NCI-H187 (cell line): ENCODE measurements at places on chromosomes 1 and 21.

DNA sequence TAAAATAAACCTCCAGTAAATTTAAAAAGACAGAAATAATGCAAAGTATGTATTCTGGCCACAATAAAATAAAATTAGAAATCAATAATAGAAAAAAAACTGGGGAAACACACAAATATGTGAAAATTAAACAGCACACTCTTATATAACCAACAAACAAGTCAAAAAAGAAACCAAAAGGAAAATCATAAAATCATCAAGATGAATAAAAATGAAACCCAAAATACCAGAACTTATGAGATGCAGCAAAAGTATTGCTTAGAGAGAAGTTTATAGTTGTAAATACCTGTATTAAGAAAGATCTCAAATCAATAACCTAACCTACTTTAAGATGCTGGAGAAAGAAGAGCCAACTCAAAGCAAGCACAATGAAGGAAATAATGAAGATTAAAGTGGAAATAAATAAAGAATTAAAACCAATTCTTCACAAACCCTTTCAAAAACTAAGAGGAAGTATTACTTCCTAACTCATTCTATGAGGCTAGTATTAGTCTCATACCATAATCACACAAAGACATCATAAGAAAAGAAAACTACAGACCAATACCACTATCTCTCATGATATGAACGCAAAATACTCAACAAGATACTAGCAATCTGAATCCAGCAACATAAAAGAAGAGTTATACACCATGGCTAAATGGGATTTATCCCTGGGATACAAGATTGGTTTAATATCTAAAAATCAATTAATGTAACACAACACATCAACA is 6.4 kb upstream of the KRTAP10-3 start:
- no peak for DNase-seq

- no peak for DNase-seq
Measured at GRCh38 chr1:239899747-239900146, 191.9 kb upstream of the FMN2 start.

DNA sequence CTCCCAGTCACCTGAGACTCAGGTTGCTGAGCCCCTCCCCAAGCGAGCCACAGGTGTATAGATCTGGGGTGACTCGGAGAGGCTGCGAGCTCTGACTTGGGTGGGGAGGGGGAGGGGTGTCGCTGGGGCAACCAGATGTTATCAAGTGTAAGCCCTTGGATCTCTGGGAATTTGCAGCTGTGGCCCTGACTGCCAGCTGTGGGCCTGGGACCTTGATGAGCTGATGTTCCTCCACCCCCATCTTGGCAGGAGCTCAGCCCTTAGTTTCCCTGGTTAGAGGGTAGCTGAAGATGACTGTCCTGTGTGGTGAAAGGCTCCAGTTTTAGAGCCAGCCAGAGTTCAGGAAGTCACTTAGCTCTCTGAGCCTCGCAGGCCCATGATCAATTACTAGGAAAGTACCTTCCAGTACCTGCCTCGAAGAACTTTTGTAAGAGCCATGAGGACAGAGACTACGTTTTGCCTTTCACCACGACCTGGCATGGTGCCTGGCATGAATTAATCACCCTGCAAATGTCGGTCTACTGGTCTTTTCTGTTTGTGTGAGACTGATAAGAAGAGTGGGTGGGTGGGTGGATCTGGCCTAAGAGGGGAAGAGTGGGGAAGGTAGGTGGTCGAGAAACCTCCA is 55.8 kb downstream of the YARS1 start:
- no peak for DNase-seq

- no peak for DNase-seq
Measured at GRCh38 chr1:144101397-144102045, 129.7 kb upstream of the FAM72C start.

DNA sequence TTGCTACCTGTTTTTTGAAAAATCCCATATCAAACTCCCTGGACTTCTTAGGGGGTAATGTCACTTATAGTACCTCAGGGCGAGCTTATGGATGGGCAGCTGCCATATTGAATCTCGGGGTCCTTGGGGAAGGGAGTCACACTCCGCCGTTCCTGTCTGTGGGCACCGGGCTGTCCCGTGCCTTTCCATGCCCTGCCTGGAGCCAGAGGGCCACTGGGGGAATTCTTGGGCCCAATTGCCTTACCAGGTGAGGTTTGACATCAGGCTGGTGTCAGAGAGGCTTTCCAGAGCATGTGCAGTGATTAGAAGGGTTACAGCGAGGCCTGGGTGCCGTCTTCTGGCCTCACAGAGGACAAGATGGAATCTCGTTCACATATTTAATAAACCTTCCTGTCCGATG is 28.8 kb downstream of the QSOX1 start:
- no peak for DNase-seq

GRCh38 chr1:79044974-79045650 is 38.6 kb upstream of the ADGRL4 start:
- no peak for DNase-seq

DNA sequence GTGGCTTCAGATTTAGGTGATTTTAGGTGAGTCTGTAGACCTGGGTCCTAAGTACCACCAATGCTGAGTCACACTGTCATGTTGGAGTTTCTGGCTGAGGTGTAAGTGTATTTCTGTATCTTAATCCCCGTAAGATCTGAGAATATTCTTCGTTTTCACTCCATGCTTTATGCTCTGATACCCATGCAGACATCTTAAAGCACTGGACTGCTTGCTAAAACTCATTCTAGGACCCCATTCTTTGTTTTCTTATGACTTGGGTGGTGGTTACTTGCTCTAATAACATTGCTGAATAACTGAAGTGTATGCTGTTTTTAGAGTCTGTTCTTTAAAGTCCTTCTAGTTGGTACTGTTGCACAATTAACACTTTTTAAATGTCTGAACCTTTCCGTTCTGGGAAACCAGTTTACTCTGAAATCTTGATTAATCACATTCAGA is 36.6 kb downstream of the CDC42 start:
- DNase-seq = no peak

DNA sequence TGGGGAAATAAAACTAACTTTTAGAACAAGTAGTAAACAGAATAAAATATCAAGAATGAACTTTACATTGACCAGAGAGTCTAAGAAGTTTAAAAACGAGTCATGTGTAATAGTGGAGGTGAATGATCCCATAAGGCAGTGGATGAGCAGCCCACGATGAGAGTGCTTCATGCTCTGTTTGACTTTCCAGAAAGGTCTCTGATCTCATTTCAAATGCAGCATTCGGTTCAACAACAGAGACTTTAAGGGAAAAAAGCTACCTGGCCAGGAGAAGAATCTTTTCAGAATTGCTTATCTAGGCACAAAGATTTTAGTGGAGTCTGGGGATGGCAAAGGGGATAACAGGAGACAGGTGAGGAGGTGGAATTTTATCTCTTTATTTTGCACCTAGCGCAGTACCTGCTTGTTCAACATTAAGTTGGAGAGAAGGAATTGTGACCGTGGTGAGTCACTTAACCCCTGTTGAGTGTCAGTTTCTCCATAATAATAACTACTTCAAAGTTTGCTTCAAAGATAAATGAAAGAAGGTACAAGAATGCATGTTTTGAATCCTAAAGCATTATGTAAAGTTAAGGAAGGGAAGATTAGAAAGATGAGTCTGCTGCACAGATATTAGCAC is 94.9 kb upstream of the KIF26B start:
- DNase-seq = no peak

- peak; percentile 41 for DNase-seq
Measured at GRCh38 chr1:234887016-234887900, 241.4 kb downstream of the TOMM20 start.

DNA sequence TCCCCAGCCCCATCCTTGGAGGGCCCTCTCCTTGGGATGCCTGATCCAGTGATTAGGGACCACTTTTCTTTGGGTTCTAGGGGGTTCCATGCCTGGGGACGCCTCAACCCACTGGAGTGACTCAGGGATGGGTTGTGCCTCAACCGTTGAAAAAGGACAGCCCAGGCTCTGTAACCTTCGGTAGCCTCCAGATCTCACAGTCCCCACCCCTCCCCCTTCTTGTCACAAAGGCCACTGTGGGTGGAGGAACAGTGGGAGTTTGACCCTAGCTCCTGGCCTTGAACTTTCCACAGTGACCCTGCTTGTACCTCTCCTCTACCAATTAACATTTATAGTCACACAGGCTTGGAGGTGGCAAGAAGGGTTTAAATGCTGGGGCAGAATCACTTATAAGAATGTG is 2.6 kb upstream of the RORC start:
- no peak for DNase-seq

GRCh38 chr1:22431965-22432364 is 19.7 kb upstream of the ZBTB40 start:
- no peak for DNase-seq

- DNase-seq = no peak
Measured at GRCh38 chr1:14661222-14661621, 62.7 kb downstream of the KAZN start.

DNA sequence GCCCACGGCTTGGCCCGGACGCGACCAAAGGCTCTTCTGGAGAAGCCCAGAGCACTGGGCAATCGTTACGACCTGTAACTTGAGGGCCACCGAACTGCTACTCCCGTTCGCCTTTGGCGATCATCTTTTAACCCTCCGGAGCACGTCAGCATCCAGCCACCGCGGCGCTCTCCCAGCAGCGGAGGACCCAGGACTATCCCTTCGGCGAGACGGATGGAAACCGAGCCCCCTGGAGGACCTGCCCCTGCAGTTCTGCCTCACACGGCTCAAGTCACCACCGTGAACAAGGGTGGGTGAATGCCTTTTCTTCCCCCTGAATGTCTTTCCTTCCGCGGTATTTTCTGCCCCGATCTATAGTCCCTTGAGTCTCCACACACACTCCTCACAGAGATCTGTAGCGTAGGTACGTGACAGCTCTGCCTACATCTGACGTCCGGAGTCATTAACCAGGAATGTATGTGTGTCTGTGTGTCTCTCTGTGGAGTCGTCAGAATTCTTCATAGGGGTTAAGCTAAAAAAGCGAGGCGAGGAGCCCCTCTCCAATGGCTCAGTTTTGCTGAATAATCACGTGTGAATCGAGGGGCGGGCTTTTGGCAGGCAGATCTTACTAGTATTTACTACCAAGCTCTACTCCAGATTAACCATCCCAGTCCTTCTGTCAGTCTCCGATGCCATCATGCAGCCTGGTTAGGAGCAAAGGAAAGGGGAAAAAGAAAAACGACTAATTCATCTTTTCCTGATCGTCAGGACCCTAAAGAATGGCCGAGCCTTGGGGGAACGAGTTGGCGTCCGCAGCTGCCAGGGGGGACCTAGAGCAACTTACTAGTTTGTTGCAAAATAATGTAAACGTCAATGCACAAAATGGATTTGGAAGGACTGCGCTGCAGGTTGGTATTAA is at the start of gene CDKN2C:
Gene CDKN2C (plus strand): TSS at position 635 of the 898 bp plus-strand sequence. CDS start 124 bp downstream, at position 759.
- peak; percentile 84 for DNase-seq

DNA sequence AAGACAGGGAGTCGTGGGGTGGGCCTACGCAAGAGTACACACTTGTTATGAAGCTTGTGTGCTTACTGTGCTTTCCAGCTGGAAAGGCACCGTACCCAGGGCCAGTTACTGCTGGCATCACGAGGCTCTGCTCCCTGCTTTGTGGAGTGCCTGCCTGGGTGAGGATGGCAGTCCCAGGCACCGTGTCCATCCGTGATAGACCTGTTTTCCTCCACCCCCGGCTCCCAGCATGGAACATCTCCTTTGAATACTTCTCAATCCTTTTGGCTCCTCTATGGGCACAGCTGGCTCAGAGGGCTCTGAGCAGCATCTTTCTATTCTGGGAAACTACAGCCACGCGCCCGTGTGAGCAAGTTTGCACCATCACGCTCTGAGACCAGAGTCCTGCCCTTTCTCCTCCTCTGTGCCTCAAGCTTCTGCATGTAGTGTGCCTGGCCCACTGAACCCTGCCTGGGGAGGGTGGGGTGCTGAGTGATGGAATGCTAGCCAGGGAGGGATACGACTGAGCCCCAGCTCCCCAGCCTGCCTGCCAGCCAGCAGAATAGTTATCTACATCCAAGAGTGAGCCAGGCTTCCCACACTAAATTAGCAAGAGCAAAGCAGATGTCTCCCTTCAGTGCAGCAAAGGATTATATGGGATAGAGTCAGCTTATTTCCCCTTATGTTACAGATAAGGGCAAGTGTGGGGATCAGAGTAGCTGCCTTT is 7.1 kb upstream of the TNR start:
- no peak for DNase-seq

DNA sequence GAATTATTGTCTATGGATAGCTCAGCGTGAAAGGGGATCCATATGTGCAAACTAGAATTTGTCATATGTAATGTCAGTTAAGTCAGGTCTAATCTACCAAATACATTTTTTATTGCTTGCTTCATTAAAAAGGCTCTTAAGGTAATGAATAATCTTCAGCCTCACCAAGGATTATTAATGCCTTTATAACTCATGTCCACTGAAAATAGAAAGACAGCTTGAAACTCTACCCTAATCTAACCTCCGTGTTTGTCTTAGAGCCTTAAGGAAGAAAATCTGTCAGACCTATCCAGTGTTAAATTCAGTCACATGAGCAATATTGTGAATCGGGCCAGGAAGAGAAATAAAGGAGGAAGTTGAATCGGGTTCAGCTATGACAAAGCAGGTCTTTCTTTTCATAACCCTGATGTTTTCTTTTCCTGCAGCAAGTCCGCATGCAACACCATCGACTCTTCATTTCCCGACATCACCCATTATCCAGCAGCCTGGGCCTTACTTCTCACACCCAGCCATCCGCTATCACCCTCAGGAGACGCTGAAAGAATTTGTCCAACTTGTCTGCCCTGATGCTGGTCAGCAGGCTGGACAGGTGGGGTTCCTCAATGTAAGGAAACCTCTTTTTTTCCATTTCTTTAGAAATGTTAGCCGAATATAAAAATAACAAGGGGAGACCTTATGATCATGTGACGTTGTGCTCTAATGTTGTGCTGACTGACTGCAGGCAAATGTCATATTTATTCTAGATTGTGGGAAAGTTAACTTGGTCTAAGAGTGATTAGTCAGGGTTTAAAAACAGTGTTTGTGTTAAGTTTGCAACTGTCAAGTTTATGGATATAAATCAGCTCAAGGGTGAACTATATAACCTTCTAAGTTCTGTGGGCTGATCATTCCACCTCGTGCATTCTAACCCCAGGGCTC is 321.0 kb downstream of the TM2D1 start:
- no peak for DNase-seq

- DNase-seq = no peak
Measured at GRCh38 chr1:212652609-212653008, 44.0 kb downstream of the ATF3 start.

DNA sequence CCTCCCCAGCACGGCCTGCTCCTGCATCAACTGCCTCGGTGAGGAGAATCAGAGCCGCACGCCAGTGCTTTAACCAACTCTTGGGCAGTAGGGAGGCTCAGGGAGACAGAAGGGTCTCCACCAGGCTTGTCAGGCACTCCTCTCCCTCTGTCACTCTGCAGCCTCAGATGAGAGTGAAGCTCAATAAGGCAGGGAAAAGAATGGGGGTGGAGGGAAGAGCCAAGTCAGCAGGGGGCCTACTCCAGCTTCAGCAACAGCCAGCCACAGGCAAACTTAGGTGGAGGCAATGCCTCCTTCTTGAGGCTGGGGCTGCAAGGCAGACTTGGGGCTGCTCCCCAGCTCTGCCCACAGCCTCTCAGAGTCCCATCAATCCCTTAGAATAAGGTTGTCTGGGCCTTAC is 51.8 kb upstream of the A3GALT2 start:
- DNase-seq = no peak

- no peak for DNase-seq
Measured at GRCh38 chr21:45543710-45544448, 1.6 kb upstream of the SLC19A1 start.

GRCh38 chr1:198363625-198364151 is 176.8 kb downstream of the ATP6V1G3 start:
- DNase-seq = no peak
